ENCODE measurements at places on chromosomes 1 and 21.
A peak's percentile ranks its signal among the peaks of the same experiment; 100 is the strongest.

DNA sequence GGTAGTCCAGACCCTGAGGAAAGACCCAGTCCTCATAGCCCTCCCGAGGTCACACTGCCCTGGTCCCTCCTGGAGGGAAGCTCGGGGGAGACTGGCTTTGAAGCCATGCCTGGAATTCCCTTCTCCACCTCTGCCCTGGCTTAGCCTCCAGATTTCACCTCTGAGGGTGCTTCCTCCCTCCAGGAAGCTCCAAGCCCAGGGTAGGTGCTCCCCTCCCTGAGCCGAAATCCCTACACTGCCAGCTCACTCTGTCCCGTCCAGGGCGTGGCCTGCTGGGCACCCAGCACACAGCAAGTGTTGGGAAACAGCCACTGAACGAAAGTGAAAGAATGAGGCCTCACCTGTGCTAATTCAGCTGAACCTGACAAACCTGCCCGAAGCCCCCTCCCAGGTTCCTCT is 6.0 kb upstream of the TNFRSF25 start:
- DNase-seq: no peak

GRCh38 chr1:82991569-82991968 is 1007.4 kb downstream of the TTLL7 start:
- DNase-seq: no peak

DNA sequence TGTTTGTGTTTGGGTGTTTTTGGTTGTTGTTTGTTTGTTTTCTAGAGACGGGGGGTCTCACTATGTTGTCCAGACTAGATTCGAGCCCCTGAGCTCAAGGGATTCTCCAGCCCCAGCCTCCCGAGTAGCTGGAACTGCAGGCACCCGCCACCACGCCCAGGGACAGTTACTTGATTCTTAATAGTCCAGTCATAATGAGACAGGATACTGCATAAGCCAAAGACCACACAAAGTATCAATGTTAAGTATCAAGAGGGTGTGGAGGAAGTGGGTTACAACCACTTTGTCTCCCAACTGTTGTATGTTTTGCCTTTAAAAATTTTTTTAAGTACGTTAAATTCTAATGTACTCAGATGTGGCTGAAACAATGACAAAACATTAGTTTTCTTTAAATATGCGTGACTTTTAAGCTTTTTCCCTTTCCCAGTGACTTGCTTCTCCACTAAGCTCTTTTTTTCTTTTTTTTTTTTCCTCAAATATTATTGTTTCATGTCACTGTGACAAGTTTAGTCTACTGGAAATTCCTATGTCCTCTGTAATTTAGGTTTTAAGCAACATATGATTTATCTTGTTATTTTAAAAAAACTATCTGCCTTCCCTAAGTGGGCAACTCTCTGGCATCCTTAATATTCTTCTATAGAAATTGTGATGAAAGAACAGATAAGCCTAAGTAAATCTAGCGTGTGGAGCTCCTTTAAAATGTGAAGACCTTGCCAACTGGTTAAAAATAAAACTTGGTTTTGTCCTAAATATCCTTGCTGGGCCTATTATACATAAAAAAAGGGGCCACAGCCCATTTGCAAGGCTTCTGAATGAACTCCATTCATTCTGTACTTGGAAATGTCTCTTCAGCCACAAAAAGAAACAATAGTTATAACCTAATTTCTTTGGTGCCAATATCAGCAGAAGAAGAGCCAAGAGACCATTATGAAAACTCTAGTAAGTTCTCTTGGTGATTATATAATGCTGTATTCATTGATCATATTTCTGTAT is 56.2 kb upstream of the DPH5 start:
- no peak for DNase-seq

DNA sequence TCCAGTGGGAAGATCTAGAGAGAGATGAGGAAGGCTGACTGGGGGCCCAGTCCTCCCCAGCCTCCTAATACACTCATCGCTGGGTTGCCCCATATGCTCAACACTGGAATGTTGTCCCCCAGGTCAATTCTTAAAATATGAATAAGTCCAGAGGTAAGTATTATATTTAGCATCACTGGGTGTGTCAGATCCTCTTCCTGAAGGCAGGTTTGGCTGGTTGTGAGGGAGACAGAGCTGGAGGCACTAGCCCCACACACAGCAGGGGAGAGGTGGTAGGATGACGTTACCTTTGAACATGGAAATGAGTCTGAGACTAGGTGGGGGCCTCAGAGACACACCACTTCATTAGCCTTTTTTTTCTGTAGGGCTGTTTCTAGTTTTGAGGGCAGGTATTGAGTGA is 42.6 kb downstream of the SLC44A3 start:
- no peak for DNase-seq

DNA sequence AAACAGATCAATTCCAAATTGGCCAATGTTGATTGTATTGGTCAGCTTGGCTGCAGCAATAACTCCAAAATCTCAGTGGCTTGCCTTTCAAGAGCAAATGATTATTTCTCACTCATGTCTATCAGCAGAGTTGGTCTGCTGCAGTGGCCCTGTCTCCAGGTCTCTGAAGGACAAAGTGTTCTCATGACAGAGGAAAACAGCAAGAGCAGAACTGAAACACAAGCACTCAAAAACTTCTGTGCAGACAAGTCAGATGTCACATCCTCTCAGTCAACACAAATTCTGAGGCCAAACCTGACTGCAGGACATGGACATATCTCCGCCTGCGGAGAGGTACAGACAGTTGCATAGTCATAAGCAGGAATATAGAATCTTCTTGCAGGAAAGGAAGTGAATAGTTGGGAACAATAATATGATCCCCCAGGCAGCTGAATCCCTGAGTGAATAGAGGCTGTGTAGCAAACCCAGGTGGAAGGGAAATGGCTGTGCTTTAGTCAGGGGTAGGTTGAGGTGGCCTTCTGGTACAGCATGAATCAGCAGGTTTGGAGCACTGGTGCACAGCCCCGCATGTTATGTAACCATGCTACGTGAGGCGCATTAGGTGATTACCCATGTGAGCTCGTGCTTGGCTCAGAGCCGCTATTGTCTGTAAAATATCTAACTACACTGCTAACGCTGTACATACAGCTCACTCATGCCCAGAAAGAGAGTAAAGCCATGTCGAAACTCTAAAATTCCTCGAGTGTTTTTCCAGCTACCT is 17.1 kb upstream of the UBE2U start:
- no peak for DNase-seq

DNA sequence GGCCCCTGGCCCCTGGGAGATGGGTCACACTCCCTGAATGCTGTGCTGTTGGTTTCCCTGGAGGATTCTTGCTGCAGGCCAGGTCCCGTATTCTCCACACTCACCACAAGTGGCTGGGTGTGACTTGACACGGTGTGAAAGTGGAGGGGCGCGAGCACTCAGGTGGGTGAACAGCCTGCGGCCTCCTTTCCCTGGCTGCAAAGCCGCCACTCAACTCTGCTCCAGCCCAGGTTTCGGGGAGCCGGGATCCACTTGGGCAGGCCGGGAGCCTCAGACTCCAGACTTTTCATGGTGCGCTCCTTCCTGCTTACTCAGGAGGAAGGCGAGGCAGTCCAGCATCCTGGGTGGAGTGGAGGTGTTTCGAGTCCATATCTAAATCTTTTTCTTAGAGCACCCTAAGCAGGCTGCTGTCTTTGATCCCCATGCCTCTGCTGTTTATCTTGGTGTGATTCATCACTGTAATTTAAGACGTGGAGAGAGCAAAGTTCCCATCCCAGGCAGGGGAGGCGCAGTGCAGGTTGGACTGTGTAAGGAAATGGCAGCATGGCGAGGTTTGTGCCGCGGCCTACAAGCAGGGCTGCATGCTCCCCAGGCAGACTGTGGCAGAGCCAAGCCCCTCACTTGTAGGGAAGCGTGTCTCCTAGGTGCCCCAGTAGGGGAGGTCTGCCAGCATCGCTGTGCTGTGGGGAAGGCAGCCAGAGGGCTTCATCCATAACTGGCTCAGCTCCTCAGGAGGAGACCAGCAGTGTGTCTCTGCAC is 29.6 kb downstream of the VANGL1 start:
- DNase-seq: peak; percentile 17

DNA sequence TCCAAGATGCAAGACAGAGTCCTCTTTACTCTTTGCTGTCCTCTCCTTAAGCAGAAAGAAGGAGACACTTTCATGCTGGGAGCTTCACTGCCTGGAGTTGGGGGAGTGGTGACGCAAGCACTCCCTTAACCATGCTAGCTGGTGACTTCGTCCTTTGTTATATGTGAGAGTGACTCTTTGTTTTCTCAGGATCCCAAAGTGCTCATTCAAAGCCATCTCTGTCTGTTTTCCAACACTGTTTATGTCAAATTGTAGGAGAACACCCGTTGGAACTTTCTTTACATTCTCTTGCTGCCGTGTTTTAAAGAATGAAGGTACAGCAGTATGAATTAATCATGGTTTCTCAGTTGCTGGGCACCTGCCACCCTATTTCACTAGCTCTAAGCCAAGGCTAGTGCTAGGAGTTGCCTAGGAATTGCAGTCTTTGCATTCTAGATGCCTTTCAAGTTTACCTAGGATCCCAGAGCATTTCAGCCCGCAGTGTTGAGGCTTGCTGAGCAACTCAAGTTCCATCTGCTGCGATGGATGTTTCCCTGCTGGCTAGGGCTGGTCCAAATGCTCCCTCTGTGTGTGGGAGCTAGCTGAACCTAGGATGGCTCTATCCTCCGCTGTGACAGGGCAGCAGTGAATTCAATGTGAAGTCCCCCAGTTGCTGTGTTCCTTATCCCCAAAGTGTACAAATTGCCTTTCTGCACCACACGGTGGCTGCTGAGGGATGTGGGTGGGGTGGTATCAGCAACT is 82.6 kb upstream of the GPR52 start:
- DNase-seq: no peak

GRCh38 chr1:222279591-222279990 is 268.3 kb downstream of the HHIPL2 start:
- no peak for DNase-seq

- DNase-seq: peak; percentile 70
These were observed 39.1 kb upstream of the WASF2 start for GRCh38 chr1:27528818-27529703.

- DNase-seq: no peak
These were observed 30.8 kb upstream of the CPLANE2 start for GRCh38 chr1:16267690-16268180.

DNA sequence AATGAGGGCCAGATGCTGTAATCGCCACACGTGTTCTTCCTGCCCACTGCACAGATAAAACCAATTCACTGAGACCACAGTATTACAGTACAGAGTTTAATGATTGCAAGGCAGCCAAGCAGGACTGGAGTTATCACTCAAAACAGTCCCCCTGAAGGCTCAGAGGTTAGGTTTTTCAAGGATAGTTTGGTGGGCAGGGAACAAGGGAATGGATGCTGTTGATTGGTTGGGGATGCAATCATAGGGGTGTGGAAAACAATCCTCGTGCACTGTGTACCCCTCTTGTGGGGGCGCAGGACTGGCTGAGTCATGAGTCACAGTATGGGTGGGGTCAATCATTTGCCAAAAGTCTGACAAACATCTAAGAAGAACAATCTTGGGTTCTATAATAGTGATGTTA is 12.4 kb upstream of the USP1 start:
- DNase-seq: no peak

- no peak for DNase-seq
These were observed 20.9 kb upstream of the UBL4B start for GRCh38 chr1:110091381-110091780.

DNA sequence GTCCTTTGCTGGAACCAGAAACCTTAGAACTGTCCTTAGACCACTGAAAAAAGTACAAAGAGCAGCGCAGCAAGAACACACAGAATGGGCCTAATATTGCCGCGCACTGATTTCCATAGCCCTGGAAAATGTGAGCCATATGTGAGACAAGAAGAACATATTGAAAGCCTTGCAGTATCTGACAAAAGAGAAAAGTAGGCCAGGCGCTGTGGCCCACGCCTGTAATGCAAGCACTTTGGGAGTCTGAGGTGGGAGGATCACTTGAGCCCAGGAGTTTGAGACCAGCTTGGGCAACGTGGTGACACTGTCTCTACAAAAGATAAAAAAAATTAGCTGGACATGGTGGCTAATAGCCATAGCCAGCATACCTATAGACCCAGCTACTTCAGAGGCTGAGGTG is 300.7 kb downstream of the RYR2 start:
- DNase-seq: no peak

DNA sequence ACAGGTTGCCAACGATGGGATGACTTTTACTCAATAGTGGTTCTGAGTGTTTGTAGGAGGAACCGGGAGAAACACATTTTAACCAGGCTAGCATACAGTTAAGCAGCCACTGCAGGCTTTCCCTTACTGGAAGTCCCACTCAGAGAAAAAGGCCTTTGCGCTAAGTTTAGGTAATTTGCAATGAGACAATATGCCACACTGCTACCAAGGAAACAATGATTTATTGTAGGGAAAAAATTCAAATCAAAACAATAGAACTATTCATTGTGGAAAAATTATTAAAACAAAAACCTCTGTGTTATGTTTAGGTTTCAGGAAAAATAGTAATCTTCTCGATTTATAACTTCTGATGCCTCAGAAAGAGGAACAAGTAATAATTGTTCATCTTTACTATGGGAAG is 51.4 kb upstream of the CR2 start:
- no peak for DNase-seq

- no peak for DNase-seq
These were observed 196.0 kb downstream of the FMN2 start for GRCh38 chr1:240287722-240288121.

GRCh38 chr1:156226782-156227181 is 14.0 kb downstream of the PMF1 start:
- DNase-seq: no peak

DNA sequence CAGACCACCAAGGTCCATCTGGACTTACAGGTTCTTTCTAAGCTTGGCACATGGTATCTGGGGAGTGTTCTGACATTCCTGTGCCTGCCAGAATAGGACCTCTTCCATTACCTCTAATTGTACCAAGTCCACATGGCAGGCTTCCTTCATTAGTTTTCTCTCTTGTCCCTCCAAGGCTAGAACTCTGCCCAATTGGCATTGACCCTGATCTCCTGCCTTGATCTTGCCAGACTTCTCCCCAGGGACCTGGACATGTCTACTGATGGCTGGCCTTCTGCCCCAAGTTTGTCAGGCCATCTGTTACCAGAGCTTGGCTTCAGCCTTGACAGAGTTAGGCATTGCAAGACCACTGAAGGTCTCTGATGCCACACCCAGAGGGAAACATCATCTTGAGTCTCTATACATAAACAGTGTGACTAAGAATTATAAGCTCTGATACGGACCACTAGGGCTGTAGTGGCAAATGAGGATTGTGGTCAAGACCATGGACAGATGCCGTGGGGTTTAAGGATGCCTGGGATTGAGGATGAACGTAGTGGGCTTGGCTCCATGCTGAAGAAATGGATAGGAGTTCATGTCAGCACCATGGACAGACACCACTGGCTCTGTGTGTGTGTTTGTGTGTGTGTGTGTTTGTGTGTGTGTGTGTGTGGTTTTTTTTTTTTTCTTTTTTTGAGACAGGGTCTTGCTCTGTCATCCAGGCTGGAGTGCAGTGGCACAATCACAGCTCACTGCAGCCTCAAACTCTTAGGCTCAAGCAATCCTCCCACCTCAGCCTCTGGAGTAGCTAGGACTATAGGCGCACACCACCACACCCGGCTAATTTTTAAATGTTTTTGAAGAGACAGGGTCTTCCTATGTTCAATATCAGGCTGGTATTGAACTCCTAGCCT is 19.5 kb upstream of the PSMB2 start:
- no peak for DNase-seq

GRCh38 chr1:165062346-165062745 is 294.2 kb downstream of the LMX1A start:
- no peak for DNase-seq

GRCh38 chr1:193538680-193539079 is 352.3 kb upstream of the B3GALT2 start:
- DNase-seq: no peak

All from COR-L47 (cell line).